ENCODE measurements at places on chromosomes 2 and 18.

GRCh38 chr2:232382331-232383225 is 4.0 kb downstream of the ALPP start:
- no peak for DNase-seq

- DNase-seq = no peak
Measured at GRCh38 chr2:63652652-63652985, 63.9 kb downstream of the MDH1 start.

DNA sequence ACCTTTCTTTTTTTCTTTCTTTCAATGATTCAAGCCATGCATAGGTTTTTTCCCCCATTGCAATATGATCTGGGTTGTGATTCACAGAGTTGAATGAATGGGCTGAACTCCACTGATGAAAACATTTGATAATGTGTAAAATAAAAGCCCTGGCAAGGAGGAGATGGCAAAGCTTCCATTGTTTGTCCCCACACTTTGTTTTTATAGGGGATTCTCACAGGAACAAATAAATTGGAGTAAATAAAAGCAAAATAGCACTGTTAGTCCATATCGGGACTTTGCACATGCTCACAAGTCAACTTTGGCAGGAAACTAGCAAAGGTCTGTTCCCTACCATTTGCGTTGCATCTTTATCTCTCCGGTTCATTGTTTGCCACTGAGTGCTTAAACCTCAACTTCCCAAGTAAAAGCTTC is 55.7 kb downstream of the MEIS1 start:
- no peak for DNase-seq

GRCh38 chr2:226002438-226002837 is 602.9 kb downstream of the NYAP2 start:
- DNase-seq = no peak

DNA sequence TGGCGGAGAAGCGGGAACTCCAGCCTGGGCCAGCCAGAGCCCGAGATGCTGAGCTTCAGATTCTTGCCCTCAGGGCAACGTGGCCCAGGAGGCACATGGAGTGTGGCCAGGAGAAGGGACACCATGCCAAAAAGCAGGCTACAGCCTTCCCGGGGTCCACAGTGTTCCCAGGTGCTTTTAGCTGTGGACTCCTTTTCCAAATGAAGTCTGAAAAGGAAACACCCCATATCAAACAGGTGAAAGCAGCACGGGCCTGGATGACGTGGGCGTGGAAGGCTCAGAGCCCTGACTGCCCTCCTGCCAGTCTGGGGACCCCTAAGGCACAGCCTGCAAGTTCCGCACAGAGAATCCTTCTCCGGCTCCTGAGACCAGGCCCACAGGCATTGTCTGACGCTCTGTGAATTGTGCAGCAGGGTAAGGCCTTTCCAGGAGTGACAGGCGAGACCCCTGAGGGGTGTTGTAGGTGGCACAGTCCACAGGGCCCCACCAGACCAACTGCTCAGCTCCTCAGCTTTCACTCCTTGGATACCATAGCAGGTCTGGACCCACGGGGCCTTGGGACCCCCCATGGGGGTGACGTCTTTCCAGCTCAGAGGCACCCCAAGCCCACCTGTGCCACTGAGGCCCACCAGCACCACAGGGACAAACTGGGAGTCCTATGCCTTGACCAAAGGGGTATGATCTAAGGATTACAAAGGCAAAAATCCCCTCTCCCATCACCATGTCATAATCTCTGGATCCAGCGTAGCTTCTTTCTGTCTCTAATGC is 69.6 kb upstream of the RAB6C start:
- no peak for DNase-seq

DNA sequence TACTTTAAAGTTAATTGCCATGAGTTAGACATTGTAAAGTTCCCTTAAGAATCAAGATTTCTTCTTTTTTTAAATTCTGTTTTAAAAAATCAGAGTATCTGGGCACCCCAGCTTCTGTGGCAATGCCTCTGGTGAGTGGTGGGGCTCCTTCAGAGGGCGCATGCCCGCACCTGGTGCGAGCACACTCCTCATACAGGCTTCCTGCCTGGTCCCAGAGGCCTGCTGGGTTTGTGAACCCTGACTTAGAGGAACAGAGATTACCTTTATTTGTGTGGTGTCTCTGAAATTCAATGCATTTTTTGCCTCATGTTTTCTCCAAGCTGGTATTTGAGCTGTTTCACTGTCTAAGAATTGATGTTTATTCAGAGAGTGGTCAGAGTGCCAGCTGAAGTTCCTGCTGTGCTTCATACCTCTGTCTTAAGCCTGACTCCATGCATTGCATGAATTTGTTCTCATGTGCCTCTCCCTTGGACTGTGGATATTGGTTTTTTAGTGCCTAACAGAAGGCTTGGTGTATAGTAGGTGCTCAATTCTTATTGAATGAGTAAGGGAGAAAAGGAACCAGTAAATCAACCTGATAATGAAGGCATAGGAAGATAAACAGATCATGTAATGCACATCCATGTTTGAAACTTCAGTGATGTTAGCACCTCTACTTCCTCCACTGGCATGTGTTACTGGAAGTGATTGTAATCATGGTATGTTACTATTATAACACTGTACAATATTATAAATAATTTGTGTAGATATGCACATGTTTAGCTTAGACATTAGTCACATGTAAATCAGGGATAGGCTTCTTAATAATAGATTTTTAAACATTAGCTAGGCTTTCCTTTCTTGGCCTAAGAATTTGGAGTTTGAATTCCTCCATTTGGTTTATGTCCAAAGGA is 29.0 kb downstream of the PHLPP1 start:
- no peak for DNase-seq

- no peak for DNase-seq
Measured at GRCh38 chr18:506264-506663, 5.8 kb upstream of the COLEC12 start.

DNA sequence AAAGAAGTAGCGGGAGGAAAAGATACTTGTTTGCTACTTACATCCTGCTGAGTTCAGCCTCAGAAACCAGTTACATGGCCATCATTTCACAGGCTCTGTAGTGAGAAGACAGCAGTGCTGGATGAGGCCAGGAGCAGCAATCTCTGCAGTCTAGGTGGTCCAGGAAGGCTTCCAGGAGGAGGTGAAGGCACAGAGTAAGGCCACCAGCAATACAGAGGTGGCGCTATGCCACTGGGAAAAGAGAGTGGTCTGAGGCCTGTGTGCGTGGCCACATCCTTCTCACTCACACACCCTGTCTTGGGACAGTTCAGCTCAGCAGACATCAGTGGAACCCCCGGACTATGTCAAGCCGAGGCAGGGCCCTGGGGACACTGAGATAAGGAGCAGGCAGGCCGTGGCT is 162.7 kb downstream of the KLHL29 start:
- DNase-seq = no peak

GRCh38 chr18:555705-556457 is 24.3 kb upstream of the CETN1 start:
- DNase-seq = no peak

- DNase-seq = no peak
Measured at GRCh38 chr2:88451811-88452564, 505 bp downstream of the FOXI3 start.

GRCh38 chr2:114940785-114941458 is 498.5 kb downstream of the DPP10 start:
- DNase-seq = no peak

GRCh38 chr2:224211181-224211480 is 172.0 kb upstream of the SERPINE2 start:
- DNase-seq = no peak

- no peak for DNase-seq
Measured at GRCh38 chr2:216700781-216701180, 5.4 kb upstream of the IGFBP5 start.

- no peak for DNase-seq
Measured at GRCh38 chr2:231467613-231468530, 3.6 kb upstream of the NCL start.

Measured in activated CD4-positive, alpha-beta T cell treated with anti-CD3 and anti-CD28 coated beads for 1 hour (primary cell).